ENCODE measurements at places on chromosomes 4 and X.

DNA sequence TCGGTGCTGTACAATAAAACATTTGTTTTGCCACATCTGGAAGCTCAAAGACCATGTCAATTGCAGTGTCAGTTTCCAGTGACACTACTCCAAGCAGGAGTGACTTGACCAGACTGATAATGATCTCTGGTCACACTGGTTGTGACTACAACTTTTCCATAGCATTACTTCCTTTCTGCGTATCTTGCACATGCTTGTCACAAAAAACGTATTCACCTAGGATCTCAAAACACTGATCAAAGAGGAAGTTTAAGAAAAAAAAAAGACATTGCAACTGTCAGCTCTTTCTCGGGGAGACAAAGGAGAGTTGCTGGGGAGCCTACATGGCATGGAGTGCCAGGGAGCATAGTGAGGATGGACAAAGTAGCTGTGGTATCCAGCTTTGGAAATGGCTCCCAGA, 60.6 kb downstream of the OPHN1 start:
- no peak for DNase-seq

- DNase-seq: no peak
Observed at GRCh38 chr4:7144374-7145290, 47.7 kb upstream of the SORCS2 start.

GRCh38 chr4:53956053-53956452, 108.4 kb downstream of the CHIC2 start:
- no peak for DNase-seq

DNA sequence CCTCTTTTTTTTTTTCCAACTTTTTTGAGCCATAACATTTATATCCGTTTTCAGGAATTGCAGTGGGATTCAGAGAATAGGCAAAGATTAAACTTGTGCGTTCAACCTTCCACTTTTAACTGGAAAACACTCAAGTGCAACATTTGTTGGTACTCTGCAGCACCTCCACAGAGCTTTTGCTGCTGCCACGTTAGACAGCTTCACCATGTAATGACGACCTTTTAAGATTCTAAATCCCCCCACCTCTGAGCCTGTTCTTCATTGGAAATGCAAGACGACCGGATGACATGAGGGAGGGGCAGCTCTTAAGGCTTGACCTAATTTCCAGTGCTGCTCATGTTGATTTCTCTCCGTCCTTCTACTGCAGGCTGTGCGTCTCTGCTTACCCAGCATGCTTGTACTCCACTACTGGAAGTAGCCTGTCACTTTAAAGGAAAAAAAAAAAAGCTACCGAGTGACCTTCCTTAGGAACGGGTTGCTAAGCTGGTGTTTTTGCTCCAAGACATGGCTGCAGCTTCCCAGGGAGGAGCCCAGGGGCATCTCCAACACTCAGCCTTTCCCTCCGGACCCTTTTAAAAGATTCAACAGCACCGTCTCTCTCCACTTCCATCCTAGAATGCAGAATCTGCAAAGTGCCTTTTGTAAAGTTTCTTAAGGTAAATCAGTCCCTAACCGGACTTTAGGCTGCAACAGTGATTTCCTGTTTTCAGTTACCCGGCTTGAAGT, at the start of gene CC2D2A:
CC2D2A (plus strand) TSS at position 481 of the 726 bp plus-strand sequence. CDS start 6,051 bp downstream, outside the sequence.
- DNase-seq: no peak

DNA sequence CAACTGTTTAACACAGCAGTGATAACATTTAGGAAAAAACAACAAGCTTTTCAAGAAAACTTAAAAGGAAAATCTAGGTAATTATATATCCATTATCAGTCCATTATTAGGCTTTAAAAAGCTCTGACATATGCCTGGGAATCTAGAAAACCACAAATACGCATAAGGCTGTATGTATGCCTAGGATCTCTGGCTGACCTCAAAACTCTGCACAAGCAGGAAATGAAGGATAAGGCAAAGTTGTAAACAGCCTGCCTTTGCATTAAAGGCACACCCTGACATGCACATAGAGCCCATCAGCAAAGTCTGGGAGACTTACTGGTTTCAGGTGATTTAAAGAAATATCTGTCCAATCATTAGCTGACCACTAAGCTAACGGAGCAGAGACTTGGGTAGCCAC, 14.0 kb downstream of the TIMP1 start:
- DNase-seq: no peak

- DNase-seq: no peak
Observed at GRCh38 chrX:15505101-15505500, 4.5 kb downstream of the BMX start.

- DNase-seq: no peak
Observed at GRCh38 chrX:150366951-150367545, 3.9 kb downstream of the MAMLD1 start.

- no peak for DNase-seq
Observed at GRCh38 chr4:8157944-8158709, 486 bp downstream of the ABLIM2 start.

DNA sequence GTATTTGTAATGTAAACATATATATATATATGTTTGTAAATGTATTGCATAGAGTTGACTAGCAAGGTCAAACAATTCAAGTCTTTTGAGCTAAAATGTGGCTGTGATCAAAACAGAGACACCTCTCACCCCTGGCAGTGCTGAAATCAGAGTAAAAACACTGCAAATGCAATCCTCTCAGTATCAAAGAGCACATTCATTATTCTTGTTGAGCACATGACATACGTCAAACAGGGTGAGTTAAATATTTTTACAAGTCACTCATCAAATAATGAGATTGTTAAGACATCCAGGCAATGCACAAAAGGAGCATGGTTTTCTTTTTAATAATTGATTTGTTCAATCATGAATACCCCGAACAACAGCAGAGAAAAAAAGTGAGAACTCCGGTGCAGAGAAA, 114.1 kb upstream of the KCNIP4 start:
- no peak for DNase-seq

- no peak for DNase-seq
Observed at GRCh38 chrX:5250106-5250505, 978.6 kb downstream of the NLGN4X start.

- DNase-seq: peak; percentile 76
Observed at GRCh38 chr4:107736924-107737448, 17.0 kb upstream of the PAPSS1 start.

GRCh38 chr4:114368751-114369150, 229.9 kb upstream of the UGT8 start:
- DNase-seq: no peak

DNA sequence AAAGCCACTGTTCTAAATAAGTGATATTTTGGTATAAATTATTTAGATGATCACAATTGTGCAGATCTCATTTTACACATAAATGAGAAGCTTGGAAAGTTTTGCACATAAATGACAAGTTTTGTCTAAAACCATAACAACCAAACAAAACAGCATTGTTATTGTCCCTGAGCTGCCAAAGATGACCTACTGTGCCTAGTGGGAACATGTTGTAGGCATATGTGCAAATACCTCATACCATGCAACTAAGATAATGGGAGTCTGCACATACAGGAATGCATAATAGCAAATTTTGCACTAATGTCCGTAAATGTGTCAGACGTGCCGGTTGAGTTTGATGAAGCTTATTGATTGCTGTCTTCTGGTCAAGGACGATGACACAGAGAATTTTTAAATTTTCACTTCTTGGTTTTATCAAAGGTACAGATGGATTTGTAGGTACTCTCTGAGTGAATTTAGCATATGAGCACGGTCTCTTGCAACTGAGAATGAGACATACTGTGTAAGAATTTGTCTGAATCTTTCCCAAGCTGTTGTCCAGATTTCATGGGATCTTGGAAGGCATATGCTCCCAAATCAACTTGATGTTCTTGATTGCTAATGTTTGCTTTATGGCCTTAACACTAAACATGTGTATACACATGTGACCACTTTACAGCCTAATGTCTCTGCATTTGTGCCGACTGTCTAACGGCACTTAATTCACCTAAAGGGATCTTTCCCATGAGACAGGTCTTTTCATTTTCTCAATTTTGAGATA, 1133.5 kb downstream of the FAT4 start:
- DNase-seq: no peak

- DNase-seq: no peak
Observed at GRCh38 chr4:2256781-2257191, 5.1 kb downstream of the MXD4 start.

DNA sequence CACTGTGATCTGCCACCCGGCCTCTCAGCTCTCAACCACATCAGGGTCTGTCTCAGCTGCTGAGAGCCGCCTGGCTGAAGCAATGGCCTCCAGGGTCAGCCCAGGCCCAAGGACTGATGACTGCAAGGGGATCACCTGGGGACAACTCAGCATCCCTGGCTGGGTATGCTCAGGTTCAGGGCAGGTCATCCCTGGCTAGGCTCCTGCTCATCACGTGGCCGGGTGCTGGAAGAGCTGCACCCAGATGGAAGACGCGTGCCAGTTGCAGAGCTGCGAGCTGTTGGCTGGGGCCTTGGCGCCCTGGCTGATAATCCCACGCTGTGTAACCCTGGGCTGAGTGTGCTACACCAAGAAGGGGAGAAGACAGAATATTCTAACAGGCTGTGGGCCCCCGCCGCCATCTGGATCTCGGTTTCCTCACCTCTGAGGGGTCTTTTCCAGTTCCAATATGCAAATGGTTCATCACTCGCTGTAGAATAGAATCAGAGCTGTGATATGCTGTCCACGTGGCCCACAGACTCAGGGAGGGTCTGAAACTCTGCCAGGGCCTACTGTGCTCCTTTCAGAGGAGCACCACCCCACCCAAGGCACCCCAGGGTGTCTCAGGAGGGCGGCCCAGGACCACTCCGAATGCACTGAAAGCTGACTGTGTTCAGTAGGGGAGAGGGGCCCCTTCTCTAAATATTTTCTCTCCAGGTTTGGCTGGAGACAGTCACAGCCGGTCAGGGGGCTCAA, 338.8 kb downstream of the BCOR start:
- DNase-seq: no peak

DNA sequence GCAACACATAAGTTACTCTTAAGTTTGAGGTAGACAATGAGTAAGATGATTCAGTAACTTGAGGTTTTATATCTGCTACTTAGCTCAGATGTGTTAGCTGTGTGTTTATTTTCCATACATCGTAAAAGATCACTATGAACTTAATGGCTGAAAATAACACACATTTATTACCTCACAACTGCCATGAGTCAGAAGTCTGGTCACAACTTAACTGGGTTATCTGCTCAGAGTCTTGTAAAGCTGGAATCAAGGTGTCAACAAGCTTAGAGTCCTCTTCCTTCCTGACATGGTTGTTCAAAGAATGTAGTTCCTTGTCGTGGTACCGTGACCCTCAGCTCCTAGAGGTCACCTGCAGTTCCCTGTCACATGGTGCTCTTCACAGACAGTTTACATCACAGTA, 204.9 kb upstream of the MAGEB2 start:
- no peak for DNase-seq

DNA sequence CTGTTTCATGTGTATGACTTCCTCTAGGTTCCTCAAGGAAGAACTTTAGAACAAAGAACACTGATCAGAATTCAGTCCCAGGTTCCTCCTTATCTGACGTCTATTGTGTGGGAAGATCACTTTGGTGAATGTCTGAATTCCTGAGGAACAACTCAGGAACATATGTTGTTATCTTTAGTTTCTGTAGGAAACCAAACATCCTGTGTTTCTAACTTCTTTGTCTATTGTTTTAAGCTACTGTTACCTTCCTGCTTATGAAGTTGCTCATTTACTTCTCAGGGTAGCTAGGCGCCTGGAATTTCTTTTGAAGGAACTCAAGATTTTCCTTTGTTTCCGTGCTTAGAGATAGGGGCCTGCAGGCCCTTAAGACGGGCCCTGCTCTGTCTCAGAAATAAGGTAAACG, 46.2 kb downstream of the MAGEB5 start:
- DNase-seq: no peak

DNA sequence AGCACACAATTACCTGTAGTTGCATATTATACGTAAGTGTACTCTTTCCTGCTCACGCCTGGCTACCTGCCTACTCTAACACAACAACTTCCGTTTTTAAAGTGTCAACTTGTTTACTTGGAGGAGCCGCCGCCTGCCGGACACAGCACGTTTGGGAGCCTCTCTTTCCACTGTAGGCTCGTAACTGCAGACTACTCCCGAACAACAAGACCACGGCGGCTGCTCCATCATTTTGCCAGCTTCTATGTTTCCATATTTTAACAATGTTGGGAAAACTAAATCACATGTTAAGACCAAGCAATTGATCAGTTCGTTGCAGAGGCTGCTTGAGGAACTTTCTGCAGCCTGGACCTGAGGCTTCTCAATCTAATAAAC, 841 bp downstream of the MTNR1A start:
- no peak for DNase-seq

DNA sequence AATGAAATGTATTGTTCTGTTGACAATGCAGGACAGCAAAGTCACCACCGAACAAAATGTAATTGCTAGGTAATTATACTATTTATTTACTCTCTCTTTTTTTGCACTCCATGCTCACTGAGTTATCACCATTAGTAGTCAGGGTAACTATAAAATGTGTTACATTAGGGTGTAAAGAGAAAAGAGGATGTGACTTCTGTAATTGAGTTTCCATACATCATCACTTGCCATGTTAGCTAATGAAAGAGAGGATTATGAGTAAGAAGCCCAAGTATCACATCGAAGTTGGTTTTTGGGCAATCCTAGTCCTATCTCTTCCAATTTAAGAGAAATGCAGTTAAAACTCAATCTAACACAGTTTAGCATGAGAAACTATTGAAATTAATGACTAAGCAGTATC, 7.6 kb downstream of the ZXDA start:
- no peak for DNase-seq

DNA sequence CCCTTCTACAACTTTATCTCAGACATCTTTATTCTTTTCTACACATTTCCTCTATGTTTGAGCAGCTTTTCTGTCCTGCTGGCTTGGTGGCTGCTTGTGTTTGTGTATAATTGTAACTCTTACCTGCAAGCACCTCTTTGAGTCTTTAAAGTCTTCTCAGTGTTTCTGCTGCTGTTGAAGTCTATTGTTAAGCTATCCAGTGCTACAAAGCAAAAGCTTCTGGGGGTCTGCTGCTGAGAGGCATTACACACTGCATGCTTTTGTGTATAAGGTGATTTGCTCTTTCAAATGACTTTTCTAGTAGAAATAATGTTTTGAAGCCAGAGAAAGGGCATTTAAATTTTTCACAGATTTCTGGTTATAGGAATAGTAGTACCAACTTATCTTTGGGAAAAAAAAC, 241.8 kb downstream of the DTHD1 start:
- no peak for DNase-seq

DNA sequence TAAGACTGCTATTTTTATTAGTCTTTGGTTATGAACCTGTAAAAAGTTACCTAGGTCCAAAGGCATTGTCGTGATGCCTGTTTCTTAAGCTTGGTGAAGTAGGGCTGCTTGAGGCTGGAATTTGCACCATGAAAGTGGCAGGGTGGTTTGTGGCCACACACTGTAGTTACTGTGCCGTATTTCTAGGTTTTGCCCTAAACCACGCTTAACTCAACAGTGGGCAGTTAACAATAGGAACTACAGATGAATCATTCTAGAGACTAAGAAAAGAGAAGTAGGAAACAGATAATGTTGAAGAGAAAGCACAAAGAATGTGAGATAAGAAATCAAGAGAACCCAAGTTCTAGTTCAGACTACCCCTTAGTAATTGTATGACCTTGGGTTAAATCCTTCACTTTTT, 11.5 kb downstream of the ETNPPL start:
- DNase-seq: no peak

DNA sequence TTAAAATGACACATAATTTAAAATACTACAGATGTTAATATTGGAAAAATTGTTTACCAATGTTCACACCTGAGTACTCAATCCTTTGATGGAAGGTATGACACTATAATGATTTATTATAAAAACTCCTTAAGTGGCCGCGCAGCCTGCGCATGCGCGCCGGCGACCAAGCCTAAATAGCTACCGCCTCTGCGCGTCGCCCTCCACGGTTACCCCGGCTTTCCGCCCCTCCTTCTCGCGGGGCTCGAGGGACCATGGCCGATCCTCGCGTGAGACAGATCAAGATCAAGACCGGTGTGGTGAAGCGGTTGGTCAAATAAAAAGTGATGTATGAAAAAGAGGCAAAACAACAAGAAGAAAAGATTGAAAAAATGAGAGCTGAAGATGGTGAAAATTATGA, 170.2 kb downstream of the DMD start:
- DNase-seq: no peak

Data from BE2C (cell line).